ENCODE measurements at places on chromosomes 4 and X.
A peak's percentile ranks its signal among the peaks of the same experiment; 100 is the strongest.

GRCh38 chr4:153566631-153567150 is 100.5 kb downstream of the TMEM131L start:
- DNase-seq = no peak

GRCh38 chrX:87636533-87636932 is 118.9 kb downstream of the KLHL4 start:
- DNase-seq = no peak

DNA sequence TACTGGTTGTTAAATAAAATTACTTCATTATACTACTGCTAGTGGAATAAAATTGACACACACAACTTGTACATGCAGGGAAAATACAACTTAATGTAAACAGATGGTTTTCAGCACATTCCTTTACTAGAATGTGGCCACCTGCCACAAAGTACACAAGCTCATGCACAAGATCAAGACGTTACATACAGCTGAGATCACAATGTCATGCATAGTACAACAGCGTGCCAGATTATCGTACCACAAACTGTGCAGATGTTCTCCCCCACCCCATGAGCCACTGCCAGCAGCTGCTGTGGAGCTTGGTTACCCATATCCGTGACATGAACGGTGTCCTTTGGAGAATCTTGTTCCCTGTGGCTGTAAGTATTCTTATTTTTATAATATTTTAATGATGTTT is 27.7 kb downstream of the FBXO8 start:
- peak; percentile 48 for DNase-seq

- no peak for DNase-seq
These were observed 314.7 kb downstream of the CHIC1 start for GRCh38 chrX:73877687-73878086.
